ENCODE measurements at places on chromosomes 12 and 14.

- DNase-seq = peak; percentile 53
These were observed 1.3 kb upstream of the ATP5MC2 start for GRCh38 chr12:53677016-53677799.

DNA sequence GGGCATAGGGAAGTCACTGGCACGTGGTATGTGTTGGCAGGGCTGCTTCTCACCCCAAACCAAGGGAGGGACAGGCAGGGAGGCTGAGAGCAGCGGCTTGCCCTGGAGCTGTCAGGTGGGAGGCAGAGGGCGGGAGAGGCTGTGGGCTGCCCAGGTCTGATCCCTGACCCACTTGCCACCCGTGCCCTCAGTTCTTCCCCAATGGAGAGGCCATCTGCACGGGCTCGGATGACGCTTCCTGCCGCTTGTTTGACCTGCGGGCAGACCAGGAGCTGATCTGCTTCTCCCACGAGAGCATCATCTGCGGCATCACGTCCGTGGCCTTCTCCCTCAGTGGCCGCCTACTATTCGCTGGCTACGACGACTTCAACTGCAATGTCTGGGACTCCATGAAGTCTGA, 4.7 kb downstream of the GNB3 start:
- DNase-seq = no peak

- no peak for DNase-seq
These were observed 574 bp downstream of the GLRX5 start for GRCh38 chr14:95535226-95536021.

DNA sequence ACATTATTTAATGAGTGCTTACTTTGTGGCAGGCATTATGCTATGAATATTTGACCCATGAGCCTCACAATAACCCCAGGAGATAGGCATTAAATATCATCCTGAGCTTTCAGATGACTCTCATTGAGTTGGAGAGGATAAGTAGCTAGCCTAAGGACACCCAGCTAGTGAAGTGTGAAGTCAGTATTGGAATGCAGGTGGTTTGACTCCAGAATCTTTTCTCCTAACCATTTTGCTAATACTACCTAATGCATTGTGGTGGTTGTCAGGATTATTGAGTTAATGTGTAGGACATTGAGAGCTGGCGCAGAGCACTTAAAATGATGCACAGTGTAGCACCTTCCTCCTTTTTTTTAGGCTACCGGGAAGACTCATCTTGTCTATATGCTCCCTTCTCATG, 3.8 kb upstream of the CDKL1 start:
- no peak for DNase-seq

DNA sequence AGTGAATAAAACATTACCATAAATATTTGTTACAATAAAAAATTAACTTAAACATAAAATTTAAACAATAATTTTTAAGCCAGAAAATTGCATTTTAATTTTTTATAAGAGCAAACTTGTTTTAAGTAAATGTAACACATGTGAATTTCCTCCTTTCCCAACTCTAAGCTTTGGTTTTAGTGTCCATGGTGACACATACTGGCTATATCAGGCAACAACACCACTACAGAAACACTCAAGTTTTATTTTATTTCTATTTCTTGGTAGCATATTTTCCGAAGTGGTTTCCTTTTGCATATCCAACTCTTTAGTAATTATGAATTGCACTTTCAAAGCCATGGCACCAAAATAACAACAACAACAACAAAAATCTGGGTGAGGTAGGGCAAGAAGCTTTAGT, 2.2 kb downstream of the NELL2 start:
- no peak for DNase-seq

GRCh38 chr14:21063479-21063878, 5.9 kb downstream of the RNASE8 start:
- no peak for DNase-seq

DNA sequence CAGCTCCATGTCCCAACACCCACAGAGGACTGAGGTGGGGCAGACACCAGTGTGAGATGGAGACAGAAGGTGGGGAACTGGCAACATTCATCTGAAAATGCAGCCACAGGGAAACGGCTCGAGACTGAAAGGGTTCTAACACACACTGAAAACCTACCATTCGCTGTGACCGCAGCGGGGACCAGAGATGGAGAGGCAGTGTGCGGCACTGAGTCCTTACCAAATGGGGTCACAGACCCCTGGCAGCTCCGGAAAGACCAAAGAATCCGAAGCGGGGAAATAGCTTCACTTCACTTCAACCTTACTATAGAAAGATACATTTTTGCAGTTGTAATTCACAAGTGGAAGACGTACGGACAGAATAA, 9.6 kb downstream of the BAG5 start:
- DNase-seq = no peak

DNA sequence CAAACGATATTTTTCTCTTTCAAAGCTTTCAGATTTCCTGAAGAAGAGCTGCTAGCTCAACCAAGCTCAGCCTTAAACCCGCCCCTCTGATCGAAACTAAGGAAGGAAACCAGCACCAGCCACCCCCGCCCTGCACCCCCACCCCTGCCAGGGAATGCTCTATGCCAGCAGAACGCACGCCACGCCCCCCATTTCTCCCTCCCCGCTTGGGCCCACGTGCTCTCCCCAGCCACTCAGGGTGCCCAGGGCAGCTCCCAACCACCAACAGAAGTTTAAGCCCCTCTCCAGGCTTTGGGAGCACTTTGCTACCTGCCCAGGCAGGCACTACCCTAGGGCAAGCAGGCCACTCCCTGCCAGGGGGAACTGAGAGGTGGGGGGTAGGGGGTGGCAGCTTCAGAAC, 18.8 kb upstream of the KRT78 start:
- DNase-seq = peak; percentile 21

GRCh38 chr14:52279408-52279807, 11.9 kb downstream of the PTGDR start:
- DNase-seq = no peak

- no peak for DNase-seq
These were observed 13.4 kb downstream of the ALDH2 start for GRCh38 chr12:111780166-111780565.

GRCh38 chr12:46493150-46493833, 120.7 kb upstream of the SLC38A2 start:
- no peak for DNase-seq

GRCh38 chr12:65822732-65823512, 1.4 kb upstream of the HMGA2 start:
- DNase-seq = no peak

- DNase-seq = peak; percentile 67
These were observed at the start of gene SMOC1 for GRCh38 chr14:69879175-69880043. TSS of gene SMOC1 (plus strand) at chr14:69879416. CDS start at chr14:69879679, 263 bp downstream.

DNA sequence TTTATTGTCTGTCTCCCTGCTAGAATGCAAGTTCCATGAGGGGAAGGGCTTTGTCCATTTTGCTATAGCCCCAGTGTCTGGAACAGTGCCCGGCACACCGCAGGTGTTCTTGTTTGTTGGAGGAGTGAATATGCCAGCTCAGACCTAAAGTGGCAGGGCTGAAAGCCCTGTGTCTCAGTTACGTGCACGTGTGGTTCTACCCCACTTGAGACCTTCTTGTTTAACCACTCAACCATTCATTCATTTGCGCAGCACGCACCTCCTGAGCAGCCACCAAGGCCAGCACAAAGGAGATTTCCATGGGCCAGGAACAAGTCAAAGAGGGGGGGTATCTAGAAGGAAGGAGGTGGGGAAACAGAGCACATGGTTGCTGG, 338.0 kb upstream of the FKBP4 start:
- no peak for DNase-seq

- no peak for DNase-seq
These were observed 399 bp upstream of the WASHC4 start for GRCh38 chr12:105107171-105107493.

DNA sequence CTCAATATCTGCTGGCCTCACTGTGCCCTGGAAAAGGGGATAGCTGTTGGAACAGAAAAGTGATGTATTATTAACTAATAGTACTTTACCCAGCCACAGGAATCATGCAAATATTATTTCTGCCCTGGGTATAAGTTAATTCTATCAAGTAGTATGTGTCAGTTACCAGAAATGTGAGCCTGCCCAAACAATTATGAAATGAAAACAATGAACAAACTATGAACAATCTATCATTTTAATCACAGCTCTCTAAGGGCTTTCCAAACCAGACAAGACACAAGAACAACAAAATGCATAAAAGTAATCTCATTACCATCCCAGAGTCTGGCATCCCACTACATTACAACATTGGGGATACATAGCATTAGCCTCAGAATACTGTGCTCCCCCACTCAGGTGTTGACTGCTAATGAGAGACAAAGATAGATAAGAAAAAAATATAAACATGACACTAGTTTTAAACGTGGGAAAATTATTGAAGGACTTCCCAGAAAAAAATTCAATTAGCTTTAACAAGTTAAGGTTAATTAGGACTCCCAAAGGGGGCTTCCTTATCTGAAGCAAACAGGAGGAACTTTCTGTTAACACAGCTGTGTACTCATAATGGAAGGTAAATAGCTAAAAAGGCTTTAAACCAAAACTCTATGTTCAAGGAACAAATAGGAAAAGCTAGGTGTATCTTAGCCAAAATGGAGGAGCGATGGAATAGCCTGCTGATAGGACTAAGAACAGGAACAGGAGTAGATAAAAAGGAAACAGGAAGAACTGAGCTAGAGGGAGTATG, 3.3 kb downstream of the DCAF5 start:
- DNase-seq = no peak

DNA sequence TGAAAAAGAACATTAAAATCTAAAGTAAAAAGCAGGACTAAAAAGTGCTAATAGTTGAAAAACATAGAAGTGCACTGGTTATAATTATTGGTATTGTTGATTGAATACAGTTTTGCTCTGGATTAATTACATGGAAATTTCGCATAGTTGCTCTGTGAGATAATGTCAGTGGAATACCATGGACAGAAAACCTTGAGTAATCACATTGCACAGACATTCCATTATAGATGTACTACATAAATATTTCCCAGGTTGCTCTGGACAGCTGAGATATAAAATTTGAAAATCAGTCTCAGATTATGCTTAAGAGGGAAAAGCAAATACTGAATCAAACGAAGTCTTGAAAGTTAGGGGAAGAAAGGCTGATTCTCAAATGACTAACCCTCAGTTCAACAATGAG, 439.3 kb upstream of the FLRT2 start:
- DNase-seq = no peak

DNA sequence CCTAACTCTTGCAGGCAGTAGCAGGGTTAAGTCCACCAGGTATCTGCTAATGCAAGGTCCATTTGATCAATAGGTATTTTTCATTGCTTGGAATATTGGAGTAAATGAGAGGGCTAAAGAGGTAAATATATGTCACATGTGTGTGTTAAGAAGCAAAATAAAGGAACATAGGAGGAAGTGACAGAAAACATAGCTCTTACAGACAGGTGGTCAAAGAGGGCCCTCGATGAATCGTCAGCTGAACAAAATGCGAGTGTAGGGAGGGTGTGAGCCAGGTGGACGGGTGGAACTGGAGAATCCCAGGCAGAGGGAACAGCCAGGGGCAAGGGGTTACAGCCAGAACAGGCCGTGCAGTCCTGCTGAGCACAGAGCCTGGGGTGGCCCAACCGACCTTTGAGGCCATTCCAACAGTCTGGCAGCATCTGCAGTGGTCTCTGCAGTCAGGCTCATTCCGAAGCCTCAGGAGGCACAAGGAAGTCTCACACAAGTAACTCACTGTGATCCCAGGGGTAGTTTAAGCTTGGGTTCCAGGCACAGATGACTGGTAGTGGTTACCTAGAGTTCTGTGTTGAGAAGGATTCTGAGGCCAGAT, 43.2 kb downstream of the CCDC88C start:
- DNase-seq = no peak

- no peak for DNase-seq
These were observed 4.4 kb downstream of the SLC22A17 start for GRCh38 chr14:23348297-23348655.

GRCh38 chr14:65174783-65175182, 72.5 kb upstream of the MAX start:
- DNase-seq = no peak

DNA sequence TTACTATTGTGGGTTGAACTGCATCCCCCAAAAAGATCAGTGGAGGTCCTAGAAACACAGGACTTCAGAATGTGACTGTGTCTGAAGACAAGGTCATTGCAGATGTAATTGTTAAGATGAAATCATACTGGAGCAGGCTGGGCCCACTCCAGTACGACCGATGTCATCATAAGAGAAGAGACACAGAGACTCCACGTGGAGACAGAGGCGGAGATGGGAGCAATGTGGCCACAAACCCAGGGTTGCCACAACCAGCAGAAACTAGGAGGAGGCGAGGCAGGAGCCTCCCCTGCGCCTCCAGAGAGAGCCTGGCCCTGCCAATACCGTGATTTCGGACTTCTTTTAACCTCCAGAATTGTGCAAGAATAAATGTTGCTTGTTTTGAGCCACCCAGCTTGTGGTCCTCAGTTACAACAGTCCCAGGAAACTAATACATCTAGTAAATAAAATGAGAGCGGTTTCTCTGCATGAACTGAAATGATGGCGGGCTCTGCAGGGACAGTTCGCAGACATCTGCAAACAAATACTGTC, 25.7 kb upstream of the FZD10 start:
- no peak for DNase-seq

- no peak for DNase-seq
These were observed at the start of gene SLC39A2 for GRCh38 chr14:20998674-20999366. TSS of gene SLC39A2 (plus strand) at chr14:20999293. CDS start at chr14:20999447, 154 bp downstream.

- DNase-seq = no peak
These were observed 1.9 kb downstream of the SLC25A3 start for GRCh38 chr12:98595243-98595988.

- no peak for DNase-seq
These were observed 24.8 kb upstream of the EML1 start for GRCh38 chr14:99768381-99768780.

- DNase-seq = peak; percentile 85
These were observed 39.1 kb downstream of the ADCK1 start for GRCh38 chr14:77838831-77839511.

DNA sequence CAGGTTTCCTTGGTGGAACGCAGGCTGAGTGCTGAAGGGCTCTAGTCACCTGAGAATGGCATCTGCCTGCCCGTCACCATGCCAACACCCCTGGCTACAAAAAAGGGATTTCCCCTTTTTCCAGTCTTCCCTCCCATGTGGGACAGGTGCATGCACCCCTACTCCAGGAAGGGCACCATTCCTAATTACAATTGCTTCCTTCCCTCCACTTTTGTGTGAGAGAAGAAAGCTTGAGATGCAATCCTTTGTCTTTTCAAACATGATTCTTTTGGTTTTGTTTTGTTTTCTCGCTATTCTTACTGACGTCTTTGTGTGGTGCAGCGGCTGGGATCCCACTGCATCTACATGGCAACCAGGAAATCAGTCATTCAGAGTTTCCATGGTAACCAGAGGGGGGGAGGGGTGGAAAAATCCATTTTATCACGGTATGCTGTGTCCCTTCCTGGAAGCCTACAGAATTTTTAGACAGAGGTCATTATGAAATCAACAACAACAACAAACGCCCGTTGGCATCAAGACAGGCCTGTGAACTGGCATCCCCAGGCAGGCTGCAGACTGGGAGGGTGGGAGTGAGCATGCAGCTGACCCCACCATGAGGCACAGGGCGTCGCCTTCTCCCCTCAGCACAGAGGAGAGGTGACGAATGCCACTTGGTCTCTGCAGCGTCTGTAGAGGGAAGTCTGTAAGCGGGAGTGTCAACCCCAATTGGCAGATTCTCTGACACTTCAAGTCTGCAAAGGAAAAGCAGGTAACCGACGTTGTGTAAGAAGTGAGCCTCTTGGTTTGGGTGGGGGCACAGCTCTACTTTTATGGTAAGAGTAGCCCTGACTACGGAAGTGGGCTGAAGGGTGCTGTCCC, 13.6 kb upstream of the GNG2 start:
- no peak for DNase-seq

GRCh38 chr14:92315050-92315805, 7.7 kb upstream of the SLC24A4 start:
- peak; percentile 67 for DNase-seq
